RPMI7951 (cell line): ENCODE measurements at places on chromosomes 2 and 18. TPM values are rescaled to one million over a fixed set of nuclear protein-coding genes. Genes with fewer than 3 reads are reported as not detected.

Gene TMEM185B
- 34.5 and 36.4 TPM in 2 replicates for total RNA-seq

Gene MROH2A
- 0.10 TPM in 1 of 2 replicates, not detected in the other for total RNA-seq

Gene FEV
- total RNA-seq, result not detected in 2 replicates

Gene ST8SIA5
- 11.8 and 12.6 TPM in 2 replicates for total RNA-seq

Gene CLEC4F
- total RNA-seq, result not detected in 2 replicates

Gene CXCR1
- not detected in 2 replicates for total RNA-seq

GRCh38 chr2:73250872-73251846, 17.1 kb downstream of the CCT7 start:
- no peak for DNase-seq

DNA sequence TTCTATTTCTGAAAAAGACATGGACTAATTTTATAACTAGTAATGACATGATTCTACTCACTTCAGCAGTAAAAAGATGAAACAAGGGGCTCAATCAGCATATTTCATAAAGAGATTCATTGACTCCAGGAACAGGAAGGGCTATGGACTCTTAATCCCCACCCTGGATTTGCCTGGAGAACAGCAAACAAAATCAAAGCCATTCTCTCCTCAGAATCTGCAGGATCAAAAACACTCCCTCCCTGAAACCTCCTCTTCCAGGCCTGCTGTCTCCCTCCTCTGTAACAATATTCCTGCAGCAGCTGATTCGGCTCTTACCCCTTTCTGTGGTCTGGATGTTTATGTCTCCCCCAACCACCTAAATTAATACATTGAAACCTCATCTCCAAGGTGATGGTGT, 57.0 kb downstream of the ZC3H8 start:
- no peak for DNase-seq

DNA sequence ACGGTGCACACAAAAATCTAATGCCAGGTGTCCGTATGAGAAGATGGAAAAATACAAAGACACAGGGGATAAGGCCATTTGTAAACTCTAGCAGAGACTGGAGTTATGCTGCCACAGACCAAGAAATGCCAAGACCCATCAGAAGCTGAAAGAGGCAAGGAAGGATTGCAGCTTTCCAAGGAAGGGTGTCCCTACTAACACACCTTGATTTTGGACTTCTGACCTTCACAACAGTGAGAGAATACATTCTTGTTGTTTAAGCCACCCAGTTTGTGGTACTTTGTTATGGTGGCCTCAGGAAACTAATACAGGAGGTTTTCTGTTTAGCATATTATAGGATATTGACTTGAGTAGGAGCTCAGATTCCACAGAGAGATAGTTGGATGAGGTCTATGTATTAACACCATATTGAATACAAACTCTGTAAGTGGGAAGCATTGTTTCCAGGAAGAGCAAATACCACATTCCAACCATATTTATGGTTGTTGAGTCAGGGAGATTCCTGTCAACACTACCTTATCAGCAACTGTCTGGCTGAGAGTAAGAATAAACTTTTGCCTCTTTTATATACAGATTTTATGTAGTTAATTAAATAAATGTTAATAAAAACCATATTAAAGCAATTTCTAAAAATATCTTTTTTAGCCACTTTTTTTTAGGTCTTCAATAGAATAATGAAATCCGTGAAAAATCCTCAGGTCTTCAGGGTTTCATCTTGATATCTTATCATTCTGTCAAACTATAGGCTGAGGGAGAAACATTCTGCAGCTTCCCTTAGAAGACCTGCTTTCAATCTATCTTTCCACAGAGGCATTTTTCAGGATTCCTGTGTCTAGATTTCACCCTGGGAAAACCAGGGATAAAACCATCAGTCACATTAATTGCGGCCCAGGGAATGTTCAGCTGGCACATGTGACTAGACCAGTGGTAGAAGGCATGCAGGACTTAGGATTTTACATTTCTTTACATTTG, 35.4 kb upstream of the HNMT start:
- DNase-seq, result peak; percentile 51

GRCh38 chr2:205053827-205054410, 508.6 kb downstream of the PARD3B start:
- DNase-seq, result no peak

GRCh38 chr18:26448714-26449159, 99.6 kb downstream of the KCTD1 start:
- no peak for DNase-seq

- no peak for DNase-seq
Measured at GRCh38 chr2:5041501-5041900, 650.7 kb upstream of the SOX11 start.

- no peak for DNase-seq
Measured at GRCh38 chr2:163888591-163888990, 152.8 kb upstream of the FIGN start.

DNA sequence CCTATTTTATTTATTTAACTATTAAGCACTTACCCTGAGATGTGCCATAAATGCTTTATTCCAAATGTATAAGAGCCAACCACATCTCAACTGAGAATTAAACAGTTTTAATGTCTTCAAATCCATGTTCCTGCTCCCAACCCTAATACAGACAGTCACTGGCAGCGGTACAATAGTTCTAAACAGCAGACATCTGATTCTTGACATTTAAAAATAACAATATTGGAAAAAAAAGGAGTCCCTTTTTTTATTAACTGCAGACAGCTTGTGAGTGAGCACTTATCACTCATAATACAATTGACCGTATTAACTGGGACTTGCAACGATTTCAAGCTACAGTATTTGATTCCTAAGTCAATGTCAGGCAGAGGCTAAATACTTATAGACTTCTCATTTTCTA, 424.6 kb downstream of the TGIF1 start:
- no peak for DNase-seq
